GM06990 (cell line): ENCODE measurements at places on chromosomes 7 and 10.

GRCh38 chr10:48582970-48583369 is 21.9 kb downstream of the ARHGAP22 start:
- DNase-seq = no peak

GRCh38 chr10:3666525-3667302 is 118.3 kb downstream of the KLF6 start:
- DNase-seq = no peak

GRCh38 chr7:155590215-155591018 is 44.1 kb upstream of the CNPY1 start:
- no peak for DNase-seq

GRCh38 chr7:5050676-5051075 is 5.0 kb downstream of the RBAK start:
- DNase-seq = no peak

DNA sequence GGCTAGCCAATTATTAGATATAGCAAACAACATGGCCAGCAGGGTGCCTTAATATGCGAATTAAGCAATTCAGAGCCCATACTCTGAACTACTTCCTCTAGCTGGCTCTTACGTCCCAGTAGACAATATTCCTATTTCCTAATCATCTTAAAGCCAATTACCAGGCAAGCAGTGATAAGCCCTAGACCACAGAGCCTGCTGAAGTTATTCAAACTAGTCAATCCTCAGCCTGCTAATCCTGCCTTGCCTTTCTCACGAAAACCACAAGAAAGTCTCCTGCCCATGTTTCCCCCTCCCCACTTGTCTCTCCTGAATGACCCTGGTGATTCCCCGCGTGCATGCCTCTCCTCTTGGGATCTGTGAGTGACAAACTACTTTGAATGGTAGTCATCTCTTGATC is 86.8 kb upstream of the CACNA2D1 start:
- no peak for DNase-seq

- no peak for DNase-seq
These were observed 30.1 kb upstream of the POT1 start for GRCh38 chr7:124959676-124960075.

- no peak for DNase-seq
These were observed 18.8 kb downstream of the ANXA11 start for GRCh38 chr10:80186364-80187012.

GRCh38 chr7:154497751-154498150 is 445.6 kb downstream of the DPP6 start:
- DNase-seq = no peak

- no peak for DNase-seq
These were observed 207.9 kb downstream of the ARL4A start for GRCh38 chr7:12895296-12895695.

DNA sequence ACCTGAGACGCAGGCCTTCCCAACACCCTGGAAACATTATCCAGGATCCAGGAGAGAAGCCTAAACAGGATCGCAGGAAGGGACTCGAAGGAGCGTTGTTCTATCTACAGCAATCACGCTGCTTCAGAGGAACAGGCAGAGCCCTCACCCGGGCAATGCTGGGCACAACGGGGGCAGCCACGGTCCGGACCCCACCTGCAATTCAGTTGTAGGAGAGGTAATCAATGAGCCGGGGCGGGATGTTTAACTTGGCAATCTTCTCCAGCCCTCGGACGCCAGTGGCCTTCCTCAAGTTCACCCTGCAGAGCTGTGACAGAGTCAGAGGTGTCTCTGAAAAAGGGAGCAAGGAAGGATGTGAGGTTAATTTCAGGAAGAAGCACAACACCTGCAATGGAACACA is 25.9 kb downstream of the ASB13 start:
- DNase-seq = no peak

GRCh38 chr7:149126662-149127266 is 640 bp upstream of the ZNF425 start:
- DNase-seq = peak; percentile 81

GRCh38 chr10:22617516-22617915 is 96.9 kb downstream of the PIP4K2A start:
- DNase-seq = no peak

DNA sequence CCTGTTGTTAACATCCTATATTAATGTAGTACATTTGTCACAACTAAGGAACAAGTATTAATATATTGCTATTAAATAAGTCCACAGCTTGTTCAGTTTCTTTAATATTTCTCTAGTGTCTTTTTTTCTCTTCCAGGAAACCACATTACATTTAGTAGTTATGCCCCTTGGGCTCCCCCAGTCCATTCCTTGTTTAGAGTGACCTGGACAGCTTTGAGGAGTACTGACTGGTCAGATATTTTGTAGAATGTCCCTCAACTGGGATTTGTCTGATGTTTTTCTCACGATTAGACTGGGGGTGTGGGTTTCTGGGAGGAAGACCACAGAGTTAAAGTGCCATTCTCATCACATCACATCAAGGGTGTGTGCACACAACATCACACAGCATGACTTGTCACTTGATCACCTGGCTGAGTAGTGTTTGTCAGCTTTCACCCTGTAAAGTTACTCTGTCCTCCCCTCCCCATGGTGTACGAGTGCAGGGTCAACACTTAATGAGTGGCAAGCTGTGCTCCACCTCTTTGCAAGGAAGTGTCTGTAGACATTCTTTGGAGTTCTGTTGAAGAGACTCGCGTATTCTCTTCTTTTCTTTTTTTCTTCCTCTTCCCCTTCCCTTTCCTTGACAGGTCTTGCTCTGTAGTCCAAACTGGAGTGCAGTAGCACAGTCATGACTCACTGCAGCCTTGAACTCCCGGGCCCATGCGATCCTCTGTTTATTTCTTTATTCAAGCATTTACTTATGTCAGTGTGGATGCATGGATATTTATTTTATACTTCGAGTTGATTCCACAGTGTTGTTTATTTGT is 10.2 kb downstream of the LMTK2 start:
- DNase-seq = no peak

- DNase-seq = no peak
These were observed 53.2 kb upstream of the FAM20C start for GRCh38 chr7:139131-139530.
